DND-41 (cell line): ENCODE measurements at places on chromosomes 4 and X.

GRCh38 chrX:131308980-131309379, 19.9 kb upstream of the IGSF1 start:
- no peak overlapping the region for H3K4me3 ChIP-seq
- H3K36me3 ChIP-seq: no peaks in the 10 kb centered on the region
- H3K27ac ChIP-seq: no peak overlapping the region
- no peaks in the 10 kb centered on the region for H3K27me3 ChIP-seq

DNA sequence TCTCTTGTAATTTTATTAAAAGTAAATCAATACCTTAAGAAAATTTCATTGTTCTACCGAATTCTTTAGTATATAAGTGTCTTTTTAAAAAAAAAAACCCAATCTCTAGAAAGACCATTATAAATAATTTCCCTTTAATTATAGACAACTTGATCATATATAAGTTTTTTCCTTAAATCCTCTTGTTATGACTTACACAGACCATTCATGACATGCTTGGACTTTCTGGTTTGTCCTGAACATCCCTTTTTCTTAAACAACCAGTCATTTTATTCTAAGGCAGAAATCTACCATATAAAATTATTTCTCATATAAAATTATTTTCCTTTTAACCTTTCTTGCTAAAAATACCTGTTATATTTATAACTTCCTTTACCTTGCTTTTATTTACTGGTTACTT, 15.4 kb upstream of the FHDC1 start:
- no peaks in the 10 kb centered on the region for H3K36me3 ChIP-seq
- no peak overlapping the region for H3K4me3 ChIP-seq
- H3K4me1 ChIP-seq: no peaks in the 10 kb centered on the region
- no peak for DNase-seq
- no peaks in the 10 kb centered on the region for H3K27me3 ChIP-seq

DNA sequence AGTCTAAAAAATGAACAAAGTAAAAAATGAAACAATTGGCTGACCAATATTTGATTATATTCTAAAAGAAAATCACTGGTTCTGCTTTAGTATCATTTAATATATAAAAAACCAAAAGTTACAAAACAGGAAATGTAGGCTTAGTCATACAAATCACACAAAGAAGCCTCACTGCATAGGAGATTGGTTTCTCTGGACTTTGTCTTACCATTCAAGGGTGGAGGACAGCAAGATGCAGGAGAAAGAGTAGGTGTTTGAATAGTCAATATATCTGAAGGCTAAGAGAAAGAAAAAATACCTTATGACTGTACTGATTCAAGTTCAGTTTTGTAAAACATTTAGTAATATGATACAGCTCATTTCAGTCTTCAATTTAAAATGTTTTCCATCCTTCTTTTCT, 28.6 kb upstream of the TAF9B start:
- DNase-seq: no peak
- no peaks in the 10 kb centered on the region for H3K36me3 ChIP-seq

DNA sequence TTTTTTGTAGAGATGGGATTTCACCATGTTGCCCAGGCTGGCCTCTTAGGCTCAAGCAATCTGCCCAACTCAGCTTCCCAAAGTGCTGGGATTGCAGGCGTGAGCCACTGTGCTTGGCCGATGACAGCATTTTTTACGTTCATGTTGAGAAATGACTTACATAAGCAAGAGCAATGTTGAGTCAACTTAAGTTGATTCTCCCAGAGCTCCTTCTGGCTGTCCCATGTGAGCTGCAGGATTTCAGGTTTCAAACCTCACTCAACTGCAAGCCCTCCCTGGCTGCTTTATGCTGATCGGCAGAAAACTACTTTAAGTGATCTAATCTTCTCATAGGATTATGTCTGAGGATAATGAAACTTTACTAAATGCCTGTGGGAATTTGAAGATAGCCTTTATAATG, 86.8 kb downstream of the GC start:
- no peak overlapping the region for H3K27ac ChIP-seq
- no peak overlapping the region for H3K4me3 ChIP-seq

DNA sequence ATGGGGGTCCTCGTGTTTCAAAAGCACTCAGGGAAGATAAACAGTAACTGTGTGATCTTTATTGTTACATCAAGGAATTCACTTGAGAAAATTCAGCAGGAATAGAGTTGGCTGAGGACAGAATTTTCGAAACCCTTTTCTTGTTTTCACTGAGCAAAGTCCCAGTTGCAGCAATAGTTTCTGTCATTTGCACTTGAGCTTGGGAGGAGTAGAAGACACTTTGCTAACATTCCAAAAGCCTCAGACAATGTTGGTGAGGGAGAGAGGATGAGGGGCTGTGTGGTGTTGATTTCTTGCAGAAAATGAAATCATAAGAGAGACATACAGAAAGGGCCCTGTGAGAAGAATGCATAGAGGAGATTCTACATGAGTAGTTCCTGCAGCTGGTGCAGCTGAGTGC, 151.9 kb upstream of the DIPK2B start:
- no peak for DNase-seq
- no peaks in the 10 kb centered on the region for H3K4me1 ChIP-seq
- no peaks in the 10 kb centered on the region for H3K36me3 ChIP-seq
- H3K4me3 ChIP-seq: no peak overlapping the region

DNA sequence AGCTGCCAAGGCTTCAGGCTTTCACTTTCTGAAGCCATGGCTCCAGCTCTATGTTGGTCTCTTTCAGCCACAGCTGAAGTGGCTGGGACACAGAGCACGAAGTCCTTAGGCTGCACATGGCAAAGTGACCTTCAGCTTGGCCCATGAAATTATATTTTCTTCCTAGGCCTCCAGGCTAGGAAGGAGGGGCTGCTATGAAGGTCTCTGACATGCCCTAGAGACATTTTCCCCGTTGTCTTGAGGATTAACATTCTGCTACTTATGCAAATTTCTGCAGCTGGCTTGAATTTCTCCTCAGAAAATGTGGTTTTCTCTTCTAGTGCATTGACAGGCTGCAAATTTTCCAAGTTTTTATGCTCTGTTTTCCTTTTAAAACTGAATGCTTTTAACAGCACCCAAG, 99.8 kb upstream of the KCNIP4 start:
- no peak overlapping the region for H3K27ac ChIP-seq
- no peaks in the 10 kb centered on the region for H3K36me3 ChIP-seq
- no peak overlapping the region for H3K4me3 ChIP-seq
- H3K27me3 ChIP-seq: no peaks in the 10 kb centered on the region

DNA sequence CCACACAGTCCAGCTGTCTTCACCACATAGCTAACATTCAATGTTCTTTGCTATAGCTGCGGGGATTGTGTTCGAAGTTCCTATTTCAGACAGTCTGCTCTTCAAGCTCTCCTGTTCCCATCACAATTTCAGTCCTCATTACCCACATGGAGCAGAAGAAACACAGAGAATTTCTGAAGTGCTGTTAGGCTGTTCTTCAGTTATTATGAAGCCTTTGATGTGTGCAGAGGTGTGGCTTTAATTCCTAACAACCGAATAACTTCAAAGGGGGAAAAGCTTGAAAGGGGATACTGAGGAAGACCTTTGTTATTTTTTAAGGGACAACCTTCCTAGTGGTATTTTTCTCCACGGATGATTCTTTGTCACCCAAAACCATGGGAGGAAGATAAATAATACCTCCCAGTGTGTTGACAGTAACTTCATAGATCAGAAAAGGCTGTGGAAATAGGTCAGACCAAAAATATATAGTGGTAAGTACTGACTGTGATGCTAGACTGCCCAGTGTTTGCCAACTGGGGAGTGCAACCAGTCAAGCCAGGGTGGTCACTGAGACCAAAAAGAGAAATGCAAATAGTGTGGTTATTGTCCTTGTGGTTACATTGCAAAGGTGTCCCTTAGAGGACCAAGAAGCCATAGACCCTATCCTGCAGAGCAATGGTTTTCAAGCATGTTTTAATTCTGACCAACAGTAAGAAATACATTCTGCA, 52.1 kb downstream of the PRKG2 start:
- no peaks in the 10 kb centered on the region for H3K36me3 ChIP-seq
- DNase-seq: no peak
- no peak overlapping the region for H3K27ac ChIP-seq
